ENCODE measurements at places on chromosomes 5 and 9.

DNA sequence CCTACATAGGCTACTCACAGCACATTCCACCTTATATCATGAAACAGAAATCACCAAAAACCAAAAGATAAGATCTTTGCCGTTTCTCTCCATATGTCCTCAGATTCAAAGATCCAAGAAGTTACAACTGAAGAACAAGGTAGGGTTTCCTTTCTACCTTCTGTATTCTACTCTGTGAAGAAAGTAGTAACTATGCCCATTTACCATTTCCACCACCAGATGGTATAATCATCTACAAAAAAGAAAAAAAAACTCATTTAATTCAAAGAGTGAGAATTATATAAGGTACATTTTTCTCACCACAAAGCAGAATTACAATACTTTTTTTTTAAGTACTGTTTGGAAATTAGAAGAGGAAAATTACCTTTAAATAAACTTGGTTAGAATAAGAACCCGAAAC, 172.6 kb upstream of the PTGER4 start:
- no peak for DNase-seq

GRCh38 chr9:5512658-5513452, 2.5 kb downstream of the PDCD1LG2 start:
- DNase-seq, result no peak

GRCh38 chr5:125289606-125290005, 543.2 kb upstream of the ZNF608 start:
- DNase-seq, result no peak

GRCh38 chr5:82802954-82803353, 274.2 kb downstream of the TMEM167A start:
- no peak for DNase-seq

DNA sequence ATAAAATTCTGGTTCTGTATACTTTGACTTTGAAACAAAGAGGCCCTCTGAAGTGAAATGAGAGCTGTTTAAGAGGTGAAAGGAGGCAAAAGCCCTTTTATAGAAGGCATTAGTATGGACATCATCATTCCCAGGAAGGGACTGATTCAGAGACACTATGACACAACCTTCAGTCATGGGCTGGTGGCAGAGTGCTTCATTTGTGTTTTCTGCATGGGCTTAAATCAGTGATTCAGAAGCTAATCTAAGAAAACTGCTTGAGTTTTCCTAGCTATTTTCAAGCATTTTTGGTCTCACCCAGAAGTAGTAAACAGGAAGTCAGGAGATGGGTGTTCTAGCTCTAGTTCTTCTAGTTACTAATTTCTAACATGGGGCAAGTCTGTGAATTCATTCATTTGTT, 288.9 kb downstream of the TRPM3 start:
- no peak for DNase-seq

DNA sequence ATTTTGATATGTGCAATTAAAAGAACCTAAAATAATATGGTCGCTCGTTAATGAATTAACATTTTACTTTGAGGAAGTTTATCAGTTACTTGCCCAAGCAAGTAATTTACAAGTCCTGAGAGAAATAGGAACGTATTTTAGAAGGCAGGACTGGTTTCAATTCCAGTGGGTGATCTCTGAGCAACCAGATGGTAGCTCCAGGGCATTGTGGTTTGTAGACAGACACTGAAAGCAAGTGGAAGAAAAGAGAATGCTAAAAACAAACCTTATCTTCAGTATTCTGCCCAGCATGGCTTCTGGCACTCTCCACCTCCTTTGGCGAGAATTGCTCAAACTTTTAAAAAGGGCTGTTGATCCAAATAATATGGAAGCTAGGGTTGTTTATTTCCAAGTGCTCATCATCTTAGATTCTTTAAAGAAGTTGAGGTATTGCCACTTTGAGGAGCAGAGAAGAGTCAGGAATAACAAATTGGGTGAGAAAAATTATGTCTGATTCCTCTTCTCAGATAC, 31.8 kb upstream of the ERAP2 start:
- peak; percentile 45 for DNase-seq

DNA sequence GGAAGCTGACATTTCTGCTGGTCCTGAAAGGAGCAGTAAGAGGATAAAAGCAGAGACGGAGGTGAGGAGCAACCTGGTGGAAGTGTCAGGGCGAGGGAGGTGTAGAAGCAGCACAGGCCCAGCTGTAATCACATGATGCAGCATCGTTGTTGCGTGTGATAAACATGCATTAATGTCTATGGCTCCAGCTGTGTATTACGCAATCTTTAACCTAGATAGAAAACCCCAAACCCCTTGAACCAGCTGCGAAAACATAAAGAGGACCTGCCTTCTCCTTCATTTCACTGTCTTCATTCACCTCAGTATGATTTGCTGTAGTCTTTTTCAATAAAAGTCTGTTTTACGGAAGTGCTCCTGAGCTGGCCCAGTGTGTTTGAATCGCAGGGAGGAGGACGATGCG, 162.9 kb downstream of the NTRK2 start:
- DNase-seq, result no peak

GRCh38 chr5:2912741-2913140, 161.3 kb upstream of the IRX2 start:
- DNase-seq, result no peak

DNA sequence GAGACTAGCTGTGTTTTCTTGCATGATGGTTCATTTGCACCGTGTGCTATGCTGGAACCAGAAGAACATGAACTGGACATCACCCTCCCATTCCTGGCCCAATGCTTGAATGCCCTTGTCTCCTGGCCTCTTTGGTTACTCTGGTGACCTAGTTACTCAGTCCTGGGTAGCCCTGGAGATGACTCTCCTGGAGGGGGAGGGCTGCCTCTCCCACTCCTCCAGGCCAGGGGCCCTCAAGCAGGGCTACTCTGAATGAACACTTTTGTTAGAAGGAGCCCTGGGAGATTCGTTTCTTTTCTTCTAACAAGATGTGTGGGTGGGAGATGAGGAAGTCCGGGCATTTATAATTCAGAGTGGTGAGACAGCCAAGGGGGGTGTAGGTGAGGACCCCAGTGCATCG, 12.0 kb upstream of the NKX2-5 start:
- no peak for DNase-seq

DNA sequence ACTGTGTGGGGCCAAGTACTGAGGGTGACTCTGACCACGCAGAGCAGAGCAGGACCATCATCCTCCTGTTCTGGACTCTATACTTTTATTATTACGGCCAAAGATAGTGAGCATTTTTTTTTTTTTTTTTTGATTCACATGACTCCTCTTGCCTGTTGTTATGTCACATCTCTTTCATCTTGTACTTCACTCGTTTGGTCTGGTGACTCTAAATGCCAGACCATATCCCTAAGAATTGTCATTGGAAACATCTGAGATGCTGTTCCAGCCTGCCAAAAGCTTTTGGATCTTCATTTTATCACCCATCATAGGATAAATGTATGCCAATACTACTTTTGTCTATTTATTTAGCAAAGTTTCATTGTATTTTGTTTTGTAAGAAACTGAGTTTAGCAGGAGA, 168.2 kb upstream of the RAI14 start:
- no peak for DNase-seq

DNA sequence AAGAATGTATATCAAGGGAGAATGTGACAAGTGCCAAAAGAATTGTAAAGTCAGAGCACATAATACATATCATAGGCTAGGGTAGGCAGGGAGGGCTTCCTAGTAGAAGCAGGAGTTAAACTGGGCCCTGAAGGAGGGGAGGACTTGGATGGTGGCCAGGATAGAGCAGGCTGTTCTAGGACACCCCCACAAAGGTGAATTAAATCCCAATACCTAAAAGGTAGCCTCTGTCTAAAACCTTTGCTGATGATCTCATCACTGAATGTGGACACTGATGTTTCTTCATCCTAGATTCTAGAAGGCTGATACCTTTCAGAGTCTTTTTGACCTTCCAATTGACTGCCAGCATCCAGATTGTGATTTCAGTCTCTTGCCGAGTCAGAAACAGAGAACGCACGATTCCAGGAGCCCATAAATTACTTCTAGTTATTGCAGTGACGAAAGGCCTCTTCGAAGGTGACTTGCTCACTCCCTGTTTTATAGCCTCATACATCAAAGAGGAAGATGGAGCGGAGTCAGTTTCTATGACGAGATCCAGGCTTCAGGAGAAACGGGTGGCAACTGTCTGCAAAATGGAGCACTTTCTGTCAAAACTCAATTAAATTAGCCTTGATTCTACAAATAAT, 43.2 kb downstream of the KIF4B start:
- DNase-seq, result no peak

Measured in MG63 (cell line).